Progenitor cell of endocrine pancreas (in vitro differentiated cells): ENCODE measurements at places on chromosomes 5 and 9.

- no peak for DNase-seq
Measured at GRCh38 chr5:17929171-17929570, 294.9 kb downstream of the TAF11L14 start.

GRCh38 chr5:76372323-76373054 is 30.6 kb upstream of the IQGAP2 start:
- no peak for DNase-seq

DNA sequence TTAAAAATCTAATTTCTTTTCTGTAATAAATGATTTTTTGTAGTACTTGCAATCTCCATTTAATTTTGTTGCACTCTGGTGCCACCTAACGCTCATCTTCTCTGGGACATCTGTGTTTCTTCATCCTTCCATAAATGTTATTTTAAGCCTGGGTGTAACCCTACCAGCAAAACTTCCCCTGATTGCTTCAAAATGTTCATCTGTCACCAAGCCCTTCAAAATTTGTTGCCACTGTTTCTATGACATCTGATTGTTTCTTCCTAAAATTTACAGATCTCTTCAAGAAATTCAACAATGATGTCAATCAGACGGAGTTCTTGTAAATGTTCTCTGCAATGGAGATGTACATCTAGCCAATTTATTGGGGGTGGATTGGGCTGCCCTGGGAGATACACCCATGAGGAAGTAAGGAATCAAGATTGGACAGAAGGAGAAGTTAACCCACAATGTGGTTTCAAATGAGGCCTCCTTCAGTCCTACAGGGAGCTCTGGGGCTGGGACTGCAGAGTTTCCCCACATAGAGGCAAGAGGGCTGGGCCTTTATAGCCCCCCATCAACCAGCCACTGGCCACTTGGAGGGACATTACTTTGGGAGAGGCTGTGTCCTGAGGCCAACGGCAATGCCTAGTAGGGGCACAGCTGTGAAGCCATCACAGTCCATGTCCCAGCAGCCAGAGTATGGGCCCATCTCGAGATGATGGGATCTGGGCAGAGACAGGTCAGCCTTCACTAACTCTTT is 23.3 kb downstream of the MCTP1 start:
- no peak for DNase-seq

- no peak for DNase-seq
Measured at GRCh38 chr5:135195270-135195608, 161.2 kb upstream of the PITX1 start.

GRCh38 chr9:77440057-77440456 is 208.1 kb downstream of the GNA14 start:
- DNase-seq, result no peak

DNA sequence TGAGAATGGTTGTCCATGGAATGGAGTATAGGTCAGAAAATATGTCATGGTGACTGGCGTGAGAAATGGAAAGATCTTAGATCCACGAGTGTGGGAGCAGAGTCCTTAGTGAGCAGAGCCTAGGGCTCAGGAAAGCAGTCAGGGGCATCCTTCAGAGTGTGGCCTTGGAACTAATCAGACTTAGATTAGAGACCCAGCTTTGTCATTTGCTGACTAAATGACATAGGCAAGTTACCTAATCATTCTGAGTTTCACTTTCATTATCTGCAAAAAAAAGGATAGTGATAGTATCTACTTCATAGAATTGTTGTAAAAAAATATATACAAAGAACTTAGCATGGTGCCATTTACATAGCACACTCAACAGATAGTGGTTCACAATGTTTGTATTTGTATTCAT is 24.3 kb upstream of the SLIT3 start:
- DNase-seq, result no peak

DNA sequence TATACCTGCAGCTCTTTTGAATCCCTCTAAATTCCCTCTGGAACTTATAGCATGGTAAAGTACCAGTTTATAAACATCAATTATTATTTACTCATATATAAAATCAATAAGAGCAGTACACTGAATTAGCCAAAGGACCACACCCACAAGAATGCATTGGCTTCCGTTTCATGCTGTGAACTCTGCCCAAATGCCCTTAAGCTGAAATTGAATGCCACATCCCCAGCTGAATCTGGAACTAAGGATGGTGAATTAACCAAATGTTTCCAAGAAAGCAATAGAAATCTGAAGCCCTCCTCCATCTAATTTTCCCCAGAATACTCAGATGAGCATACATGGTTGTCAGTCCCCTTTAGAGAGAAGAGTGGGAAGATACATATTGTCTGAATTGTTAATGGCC is 436.4 kb upstream of the FTMT start:
- no peak for DNase-seq

- no peak for DNase-seq
Measured at GRCh38 chr5:84433461-84433860, 48.8 kb upstream of the EDIL3 start.

GRCh38 chr9:125659201-125659840 is 47.7 kb downstream of the MAPKAP1 start:
- DNase-seq, result no peak

GRCh38 chr5:33702867-33703266 is 188.9 kb downstream of the ADAMTS12 start:
- DNase-seq, result no peak

GRCh38 chr5:93622240-93622885 is 39.3 kb downstream of the NR2F1 start:
- no peak for DNase-seq

DNA sequence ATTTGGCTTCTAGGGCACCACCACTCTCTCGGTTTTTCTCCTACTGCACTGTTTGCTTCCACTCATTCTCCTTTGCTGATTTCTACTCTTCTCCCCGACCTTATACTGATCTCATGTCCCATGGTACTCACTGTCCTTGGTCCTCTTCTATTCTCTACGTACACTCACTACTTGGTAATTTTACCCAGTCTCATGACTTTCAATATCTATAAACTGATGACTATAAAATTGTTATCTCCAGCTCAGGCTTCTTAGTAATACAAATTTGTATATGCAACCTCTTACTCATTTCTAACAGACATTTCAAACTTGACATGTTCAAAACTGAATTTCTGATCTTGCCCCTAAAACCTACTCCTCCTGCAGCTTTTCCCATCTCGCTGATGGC is 4.1 kb downstream of the RAPGEF6 start:
- no peak for DNase-seq

DNA sequence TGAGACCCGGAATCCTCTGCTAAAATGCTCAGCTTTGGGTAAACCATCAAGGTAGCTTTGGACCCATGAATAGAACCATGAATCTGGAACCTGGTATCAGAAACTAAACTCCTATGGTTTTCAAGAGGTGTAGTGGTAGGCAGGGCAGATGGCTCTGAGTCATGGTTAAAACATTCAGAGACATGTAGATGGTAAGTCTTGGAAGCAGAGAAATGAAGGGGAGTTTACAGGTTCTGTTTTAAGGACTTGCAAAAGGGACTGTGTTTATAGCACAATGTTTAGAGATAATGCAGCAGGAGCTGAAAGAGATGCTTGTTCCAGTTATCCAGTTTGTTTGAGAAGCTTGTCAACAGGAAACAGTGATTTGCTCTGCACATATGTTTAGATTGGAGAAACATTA is 36.0 kb upstream of the FBN2 start:
- DNase-seq, result no peak

- no peak for DNase-seq
Measured at GRCh38 chr9:6631207-6631512, 14.4 kb downstream of the GLDC start.

GRCh38 chr5:138243794-138244193 is 30.6 kb downstream of the GFRA3 start:
- DNase-seq, result no peak

DNA sequence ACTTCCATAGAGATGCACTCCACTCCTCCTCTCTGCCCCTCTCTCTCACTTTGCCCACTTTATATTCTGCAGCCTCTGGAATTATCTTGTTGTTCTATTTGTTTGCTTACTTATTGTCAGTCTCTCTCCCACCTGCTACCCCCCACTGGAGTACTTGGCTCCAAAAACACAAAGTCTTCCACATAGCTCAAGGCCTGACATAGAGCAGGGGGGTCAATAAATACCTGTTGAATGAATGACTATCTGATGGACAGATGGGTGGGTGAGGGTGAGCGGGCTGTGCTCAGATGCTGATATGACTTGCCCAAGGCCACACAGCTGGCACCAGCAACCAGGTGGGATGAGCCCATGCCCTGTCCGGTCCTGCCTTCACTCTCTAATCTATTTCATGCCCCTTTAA is 13.4 kb upstream of the UNC5A start:
- no peak for DNase-seq

DNA sequence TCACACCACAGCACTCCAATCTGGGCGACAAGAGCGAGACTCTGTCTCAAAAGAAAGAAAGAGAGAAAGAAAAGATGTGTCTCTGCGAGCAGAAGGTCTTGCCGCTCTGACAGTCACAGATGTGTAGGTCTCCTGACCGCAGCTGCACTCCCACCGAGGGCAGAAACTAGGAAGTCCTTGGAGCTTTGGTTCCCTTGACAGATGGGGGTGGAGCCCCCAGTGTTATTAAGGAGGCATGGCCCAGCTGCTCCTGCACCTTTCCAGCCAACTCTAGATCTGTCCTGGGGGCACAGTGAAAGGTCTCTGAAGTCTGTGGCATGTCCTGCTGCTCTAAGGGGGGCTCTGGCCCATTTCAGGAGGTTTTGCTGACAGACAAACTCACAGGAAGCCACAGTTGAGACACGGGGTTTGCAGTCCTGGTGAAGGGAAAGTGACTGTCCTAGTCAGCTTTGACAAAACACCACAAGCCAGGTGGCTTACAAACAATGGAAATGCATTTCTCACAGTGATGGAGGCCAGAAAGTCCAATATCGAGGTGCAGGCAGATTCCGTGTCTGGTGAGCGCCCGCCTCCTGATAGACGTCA is 9.0 kb upstream of the DIPK1B start:
- no peak for DNase-seq

GRCh38 chr5:161700065-161700464 is 14.5 kb downstream of the GABRA6 start:
- DNase-seq, result no peak

- DNase-seq, result no peak
Measured at GRCh38 chr5:101942321-101942882, 353.7 kb downstream of the SLCO4C1 start.

DNA sequence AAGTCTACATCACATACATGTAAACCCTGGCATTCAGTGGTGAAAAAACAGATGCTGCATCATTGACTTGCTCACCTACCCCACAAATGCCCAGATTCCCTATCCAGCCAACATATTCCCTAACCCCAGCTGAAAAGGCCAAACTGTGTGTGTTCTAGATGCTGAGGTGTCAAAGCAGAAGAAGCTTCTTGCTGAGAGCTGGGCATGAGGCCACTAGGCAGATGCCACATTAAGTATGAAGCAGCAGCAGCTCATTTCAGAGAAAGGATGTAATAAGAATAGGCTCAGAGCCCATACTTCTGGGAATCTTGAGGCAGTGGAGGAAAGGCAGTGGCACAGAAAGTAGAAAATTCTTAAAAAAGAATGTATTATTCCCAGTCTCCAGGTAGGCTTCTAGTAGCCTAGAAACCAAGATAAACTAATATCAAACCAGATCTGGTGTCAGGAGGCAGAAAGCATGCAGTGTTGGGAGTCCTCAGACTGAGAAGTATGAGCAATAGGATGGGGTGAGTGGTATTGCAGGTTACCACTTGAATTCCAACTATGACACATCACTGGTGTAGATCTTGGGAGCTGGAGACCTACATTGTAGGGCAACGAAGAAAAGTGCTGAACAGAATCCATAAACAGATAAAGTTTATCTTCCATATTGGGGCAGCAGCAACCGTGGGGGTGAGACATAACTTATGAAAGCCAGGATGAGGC is 71.9 kb upstream of the GRHPR start:
- no peak for DNase-seq

DNA sequence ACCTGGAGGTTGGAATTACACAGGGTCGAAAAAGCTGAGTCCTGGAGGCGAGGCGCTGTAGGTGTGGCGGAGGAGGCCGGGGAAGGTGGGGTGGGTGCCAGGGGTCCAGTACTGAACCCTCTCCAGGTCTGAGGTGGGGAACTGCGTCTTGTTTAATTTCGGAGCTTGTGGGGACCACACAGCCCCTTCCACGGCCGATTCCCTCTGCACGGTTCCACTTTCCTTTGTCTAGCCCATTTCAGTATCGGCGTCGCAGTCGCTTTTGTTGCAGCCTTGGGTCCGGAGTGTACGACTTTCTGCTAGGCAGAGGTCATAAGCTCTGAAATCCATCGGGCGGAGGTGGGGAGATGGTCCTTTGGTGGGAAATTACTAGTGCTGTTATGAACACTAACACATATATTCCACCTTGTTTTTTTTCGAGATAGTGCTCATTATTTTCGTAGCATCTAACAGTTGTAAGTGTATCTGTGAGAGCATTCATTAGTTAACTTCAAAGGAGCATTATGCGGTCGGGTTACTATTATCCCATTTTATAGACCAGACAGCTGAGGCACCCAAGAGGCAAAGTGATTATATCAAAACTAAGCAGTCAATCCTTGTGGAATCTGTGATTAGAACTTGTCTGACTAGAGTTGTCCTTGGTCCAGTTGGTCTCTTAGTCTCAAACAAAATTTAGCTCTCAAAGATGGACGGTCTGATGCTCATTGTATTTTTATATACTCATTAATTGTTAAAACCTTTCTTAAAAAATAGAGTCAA is 737 bp downstream of the RNF180 start:
- peak; percentile 12 for DNase-seq

GRCh38 chr5:144236499-144236898 is 65.8 kb downstream of the KCTD16 start:
- DNase-seq, result no peak

DNA sequence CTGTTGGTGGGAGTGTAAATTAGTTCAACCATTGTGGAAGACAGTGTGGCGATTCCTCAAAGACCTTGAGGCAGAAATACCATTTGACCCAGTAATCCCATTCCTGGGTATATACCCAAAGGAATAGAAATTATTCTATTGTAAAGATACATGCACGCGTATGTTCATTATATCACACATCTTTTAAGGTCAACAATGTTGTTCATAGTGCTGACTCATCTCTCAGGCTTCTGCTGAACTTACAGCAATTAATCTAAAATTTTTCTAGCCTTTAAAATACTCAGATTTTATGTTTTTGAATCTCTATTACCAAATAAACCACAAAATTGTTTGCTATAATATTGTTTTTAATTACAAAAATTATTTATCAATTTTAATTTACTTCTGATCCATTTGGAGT is 38.8 kb upstream of the ZNF618 start:
- DNase-seq, result no peak

DNA sequence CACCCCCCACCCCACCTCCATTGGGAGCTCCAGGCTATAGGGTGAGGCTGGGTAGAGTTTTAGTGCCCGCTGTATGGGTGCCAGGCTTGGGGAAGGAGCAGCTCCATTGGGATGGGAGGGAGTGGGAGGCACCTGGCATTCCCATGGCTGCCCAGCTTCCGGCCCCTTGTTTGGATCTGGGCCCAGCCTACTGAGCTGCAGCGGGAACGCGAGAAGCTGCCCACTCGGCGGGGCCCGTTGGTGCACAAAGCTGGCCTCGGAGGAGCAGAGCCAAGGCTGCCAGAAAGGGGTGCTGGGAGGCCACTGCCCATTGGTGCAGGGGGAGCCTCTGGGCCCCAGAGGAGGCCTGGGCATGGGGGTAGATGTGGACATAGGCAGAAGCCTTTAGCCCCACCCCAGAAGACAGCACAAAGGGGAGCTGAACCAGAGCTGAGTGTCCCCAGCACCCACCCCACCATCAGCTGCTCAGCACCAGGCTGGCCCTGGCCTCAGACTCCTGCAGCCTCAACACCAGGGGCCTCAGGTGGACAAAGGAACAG is 4.4 kb downstream of the LCN9 start:
- DNase-seq, result no peak

GRCh38 chr5:74801941-74802340 is 34.9 kb downstream of the NSA2 start:
- no peak for DNase-seq
